Activated CD8-positive, alpha-beta memory T cell treated with anti-CD3 and anti-CD28 coated beads for 4 hours (primary cell): ENCODE measurements at places on chromosomes 13 and 19.
A peak's percentile ranks its signal among the peaks of the same experiment; 100 is the strongest.

- DNase-seq, result no peak
These were observed 23.5 kb downstream of the RHPN2 start for GRCh38 chr19:33040994-33041827.

GRCh38 chr19:13684021-13684420, 80.3 kb upstream of the MRI1 start:
- DNase-seq, result no peak

DNA sequence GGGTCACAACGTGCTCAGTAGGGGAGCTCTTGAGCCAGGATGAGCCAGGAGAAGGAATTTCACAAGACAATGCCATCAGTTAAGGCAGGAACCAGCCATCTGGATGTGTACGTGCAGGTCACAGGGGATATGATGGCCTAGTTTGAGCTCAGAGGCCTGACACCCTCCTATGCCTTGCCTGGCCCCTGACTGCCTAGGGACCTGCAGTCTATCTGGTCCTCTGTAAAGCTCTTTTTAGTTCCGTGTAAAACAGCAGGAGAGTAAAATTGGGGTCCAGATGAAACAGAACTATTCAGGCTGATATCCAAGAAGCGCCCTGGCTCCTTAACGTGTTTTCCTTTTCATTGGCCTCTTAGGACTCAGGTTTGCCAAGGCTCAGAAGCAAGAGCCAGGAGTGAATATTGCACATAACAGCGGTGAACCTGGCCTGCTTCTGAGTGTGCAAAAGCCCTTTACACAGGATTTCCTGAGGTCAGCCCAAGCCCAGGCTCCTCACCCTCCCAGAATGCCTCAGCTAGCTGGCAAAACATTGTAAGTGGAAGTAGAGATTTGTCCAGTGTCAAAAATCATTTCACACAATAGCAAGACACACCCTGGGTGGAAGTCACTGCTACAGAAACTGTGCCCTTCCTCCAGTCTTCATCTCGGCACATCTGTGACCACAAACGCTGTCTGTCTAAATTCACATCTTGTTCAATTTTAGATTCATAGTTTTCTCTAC, 777.2 kb downstream of the UQCRFS1 start:
- no peak for DNase-seq

DNA sequence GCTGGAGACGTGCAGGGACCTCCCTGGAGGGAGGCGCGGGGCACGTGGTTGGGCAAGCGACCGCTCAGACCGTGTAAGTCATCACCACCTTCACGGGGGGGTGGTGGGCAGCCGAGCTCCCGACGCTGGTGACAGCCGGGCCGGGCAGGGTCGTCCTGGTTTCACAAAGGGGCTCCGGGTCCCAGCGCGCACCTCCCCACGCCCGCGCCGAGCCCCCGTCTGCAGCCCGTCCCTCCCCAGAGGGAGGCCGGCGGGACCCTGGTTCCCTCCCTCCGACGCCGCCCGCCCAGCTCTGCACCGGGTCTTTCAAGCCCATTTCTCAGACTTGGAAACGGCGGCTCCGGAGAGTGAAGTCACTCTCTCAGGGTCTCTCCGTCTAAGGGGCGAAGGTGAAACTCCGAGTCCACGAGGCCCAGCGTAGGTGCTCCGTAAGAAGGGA, 729 bp upstream of the ARID3A start:
- no peak for DNase-seq

- DNase-seq, result no peak
These were observed 222.9 kb downstream of the SLITRK5 start for GRCh38 chr13:87894059-87894458.

- no peak for DNase-seq
These were observed 8.3 kb downstream of the IRS2 start for GRCh38 chr13:109778102-109778542.

DNA sequence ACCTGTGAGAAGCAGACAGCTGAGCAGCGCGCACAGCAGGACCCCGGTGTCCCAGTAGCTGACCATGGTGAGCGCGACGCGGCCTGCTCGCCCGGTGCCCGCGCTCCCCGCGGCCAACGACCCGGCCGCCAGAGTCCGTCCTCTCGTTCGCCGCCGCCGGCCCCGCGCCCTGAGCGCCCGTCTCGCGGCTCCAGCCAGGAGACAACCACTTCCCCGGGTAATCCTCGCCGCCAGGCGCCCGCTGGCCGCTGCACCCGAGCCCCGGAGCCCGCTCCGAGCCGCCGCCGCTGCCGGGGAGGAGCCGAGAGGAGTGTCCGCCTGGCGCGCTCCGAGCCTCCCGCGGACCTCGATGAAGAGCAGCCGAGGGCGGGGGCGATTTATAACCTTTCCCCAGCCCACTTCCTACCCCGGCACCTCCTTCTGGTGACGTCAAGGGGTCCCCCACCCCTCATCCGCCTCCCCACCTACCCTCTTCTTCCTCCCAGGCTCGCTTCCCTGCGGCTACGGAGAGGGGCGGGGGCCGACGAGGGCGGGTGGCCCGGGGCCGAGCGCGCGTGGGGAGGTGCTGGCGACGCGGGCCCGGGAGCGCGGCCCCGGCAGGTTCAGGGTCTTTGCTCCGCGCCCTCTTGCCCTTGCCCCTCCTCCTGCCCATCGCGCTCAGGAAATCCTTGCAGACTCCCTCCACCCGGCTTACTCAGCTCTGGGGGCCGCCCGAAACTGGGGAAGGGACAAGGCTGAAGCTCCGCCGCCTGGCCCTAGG, at the start of gene FLT1:
TSS of gene FLT1 (minus strand) at position 351 of the 760 bp plus-strand sequence. CDS start at position 66, 285 bp downstream.
- DNase-seq, result no peak

DNA sequence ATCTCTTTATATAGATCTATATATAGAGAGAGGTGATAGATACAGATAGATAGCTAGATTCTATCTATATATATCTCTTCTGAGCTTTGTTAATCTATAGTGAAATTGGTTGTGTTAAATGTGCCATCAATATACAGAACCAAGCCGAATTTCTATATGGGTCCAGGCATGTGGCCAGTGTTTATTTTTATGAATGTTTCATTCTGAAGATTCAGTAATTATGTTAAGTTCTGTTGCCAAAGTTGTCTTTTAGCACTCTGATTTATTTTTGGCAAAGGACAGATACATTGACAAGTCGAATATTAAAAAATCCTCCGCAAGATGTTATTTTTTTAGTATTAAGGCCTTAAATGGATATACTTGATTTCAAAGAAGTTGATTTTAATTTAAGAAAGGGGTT, 190.4 kb upstream of the HTR2A start:
- no peak for DNase-seq

GRCh38 chr19:18068395-18068794, 18.3 kb downstream of the IL12RB1 start:
- no peak for DNase-seq

- DNase-seq, result peak; percentile 16
These were observed 25.0 kb upstream of the NAPA start for GRCh38 chr19:47539747-47540311.

DNA sequence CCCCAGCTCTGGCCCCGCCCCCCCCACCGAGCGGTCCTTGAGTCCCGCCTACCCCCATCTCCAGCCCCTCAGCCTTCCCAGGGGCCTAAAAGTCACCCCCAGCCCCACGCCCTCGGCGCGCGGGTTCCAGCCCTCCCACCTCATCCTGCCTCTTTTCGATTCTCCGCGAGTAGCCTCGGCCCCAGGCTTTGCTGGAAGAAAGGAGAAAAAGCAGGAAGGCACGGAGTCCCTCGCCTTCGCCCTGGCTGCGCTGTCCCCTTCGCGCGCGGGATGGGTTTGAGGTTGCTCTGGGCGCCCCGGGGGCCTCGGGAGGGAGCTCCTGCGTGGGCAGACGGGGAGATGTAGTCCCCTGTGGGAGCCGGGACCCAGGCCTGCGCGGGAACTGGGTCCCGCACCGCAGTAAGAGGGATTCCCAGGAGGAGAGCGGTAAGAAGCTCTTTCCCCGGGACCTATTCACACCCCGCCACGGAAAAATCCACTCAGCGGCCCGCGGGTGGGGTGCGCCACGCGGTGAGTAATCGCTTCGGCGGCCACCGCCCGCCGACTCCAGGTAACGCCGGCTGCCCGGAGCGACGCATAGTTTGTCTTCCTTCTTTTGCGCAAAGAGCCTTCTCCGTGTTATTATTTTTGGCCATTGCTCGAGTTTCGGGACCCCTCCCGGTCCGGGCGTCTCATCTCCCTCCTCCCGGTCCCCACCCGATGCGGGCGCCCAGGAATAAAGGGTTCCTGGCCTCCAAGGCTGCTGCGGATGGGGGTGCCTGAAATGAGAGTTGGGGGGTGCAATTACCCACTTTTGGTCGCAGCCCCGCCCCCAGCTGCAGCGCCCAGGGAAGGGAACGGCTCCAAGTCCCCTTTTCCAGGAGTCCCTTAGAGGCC, 865 bp upstream of the CRLF1 start:
- no peak for DNase-seq

DNA sequence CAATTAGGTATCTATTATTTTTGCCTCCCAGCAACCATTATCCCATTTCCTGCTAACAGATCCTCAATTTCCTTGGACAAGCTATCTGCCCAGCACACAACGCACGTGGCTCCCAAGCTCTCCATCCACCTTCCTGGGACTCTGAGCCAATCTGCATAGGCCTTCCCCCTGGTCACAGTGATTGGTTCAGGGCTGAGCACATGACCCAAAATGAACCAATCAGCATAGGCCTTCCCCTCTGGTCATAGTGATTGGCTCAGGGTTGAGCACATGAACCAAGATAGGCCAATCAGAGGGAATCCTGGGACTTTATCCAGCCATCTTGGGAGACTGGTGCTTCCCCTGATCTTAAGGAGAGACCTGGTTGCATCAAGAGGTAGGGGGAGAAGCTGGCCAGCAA, 5.8 kb downstream of the CPAMD8 start:
- no peak for DNase-seq

- DNase-seq, result no peak
These were observed 8.1 kb downstream of the C19orf44 start for GRCh38 chr19:16504271-16504670.

GRCh38 chr13:43688227-43688907, 98.4 kb downstream of the ENOX1 start:
- no peak for DNase-seq

DNA sequence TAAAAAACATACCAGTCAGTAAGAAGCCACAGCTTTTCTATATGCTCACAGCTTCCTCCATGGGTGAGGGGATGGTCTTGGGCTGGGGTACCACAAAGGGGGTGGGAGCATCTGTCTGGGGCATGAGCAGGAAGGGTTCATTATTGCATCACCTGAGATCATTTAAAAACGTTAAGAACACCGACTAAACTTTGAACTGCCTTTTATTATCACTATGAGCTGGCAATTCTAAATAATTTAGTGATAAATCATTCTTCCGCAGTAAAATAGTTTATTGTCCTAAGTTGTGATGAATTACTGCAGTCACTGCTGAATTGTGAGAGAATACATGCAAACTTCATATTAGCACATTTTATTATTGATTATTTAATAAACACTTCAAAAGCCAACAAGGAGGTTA, 71.6 kb downstream of the KL start:
- DNase-seq, result no peak

- DNase-seq, result no peak
These were observed 13.4 kb upstream of the KLK4 start for GRCh38 chr19:50924586-50924985.

GRCh38 chr19:376111-376470, 31.5 kb upstream of the MIER2 start:
- DNase-seq, result no peak

DNA sequence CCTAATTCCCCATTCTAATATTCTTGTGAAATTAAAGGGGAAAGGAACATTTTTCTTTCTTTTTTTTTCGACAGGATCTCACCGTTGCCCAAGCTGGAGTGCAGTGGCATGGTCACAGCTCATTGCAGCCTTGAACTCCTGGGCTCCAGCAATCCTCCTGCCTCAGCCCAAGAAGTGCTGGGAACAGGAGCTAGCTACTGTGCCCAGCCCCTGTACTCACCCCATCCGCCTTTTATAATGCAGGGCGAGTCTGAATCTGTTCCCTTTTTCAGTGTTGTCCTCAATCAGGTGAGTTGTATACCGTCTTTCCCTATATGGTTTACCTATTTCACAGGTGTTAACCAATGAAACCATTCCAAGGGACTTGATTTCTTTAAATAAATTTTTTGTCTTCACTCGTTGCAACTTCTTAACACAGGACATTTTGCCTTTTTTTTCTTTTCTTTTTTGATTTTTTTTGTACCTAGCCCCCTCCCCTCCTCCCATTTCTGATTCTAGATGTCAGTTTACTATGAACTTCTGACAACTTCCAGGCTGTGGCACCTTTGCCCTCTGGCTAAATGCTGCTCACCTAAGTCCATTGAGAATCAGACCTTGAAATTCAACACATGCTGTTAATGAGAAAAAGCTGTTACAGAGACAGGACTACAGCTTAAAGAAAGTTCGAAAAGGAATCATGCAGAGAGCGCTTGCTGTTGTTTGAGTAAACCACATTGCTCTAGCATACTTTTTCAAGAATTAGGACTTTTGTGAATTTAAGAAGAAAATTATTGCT, 562.1 kb upstream of the KLF12 start:
- no peak for DNase-seq

GRCh38 chr19:54448040-54448773, 792 bp upstream of the LENG8 start:
- no peak for DNase-seq

DNA sequence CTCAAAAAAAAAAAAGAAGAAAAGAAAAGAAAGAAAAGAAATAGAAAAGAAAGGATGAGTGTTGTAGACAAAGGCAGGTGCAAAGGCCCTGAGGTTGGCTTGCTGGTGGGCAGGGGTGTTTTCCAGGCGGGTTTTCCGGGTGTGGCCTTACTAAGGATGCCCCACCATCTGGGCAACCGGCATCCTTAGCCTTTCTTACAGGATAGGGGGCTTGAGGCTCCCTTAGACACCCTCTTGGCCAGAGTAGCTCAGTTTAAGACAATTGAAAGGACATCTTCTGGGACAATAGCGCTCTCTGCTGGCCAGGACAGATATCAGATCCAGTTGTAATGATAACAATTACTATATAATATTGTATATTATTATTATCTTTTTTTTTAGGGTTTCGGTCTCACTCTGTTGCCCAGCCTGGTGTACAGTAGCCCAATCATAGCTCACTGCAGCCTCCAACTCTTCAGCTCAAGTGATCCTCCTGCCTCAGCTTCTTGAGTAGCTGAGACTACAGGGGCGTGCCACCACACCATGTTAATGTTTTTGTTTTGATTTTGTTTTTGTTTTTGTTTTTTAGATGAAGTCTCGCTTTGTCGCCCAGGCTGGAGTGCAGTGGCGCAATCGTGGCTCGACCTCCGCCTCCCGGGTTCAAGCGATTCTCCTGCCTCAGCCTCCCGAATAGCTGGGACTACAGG, 1.4 kb upstream of the QTRT1 start:
- DNase-seq, result peak; percentile 46
